COLO829 (cell line): ENCODE measurements at places on chromosomes 1 and 21.

GRCh38 chr1:3141836-3142235 lies 72.8 kb downstream of the PRDM16 start:
- DNase-seq: no peak

GRCh38 chr1:103761896-103762295 lies 12.2 kb downstream of the AMY1C start:
- no peak for DNase-seq

DNA sequence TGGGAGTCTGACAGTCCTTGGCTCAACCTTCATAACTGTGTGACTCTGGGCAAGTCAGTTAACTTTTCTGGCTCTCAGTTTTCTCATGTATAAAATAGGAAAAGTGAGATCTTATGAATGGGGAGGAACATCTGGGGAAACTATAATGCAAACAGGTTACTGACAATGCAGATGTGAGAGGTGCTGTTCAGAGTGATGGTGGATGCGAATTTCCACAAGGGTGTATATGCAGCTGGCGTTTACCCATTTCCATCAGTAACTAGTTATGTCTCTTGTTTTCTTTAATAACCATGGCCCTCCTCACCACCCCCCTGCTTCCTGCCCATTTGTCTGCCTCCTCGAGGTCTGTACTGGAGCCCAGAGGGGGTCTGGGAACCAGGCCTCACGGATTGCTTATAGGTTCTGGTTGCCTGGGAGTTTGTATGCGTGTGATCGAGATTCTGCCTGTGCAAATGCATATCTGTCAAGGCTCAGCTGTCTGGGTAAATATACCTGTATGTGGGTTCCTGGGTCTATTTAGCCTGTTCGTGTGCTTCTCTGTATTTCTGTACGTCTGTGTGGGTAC lies 44.4 kb downstream of the AHDC1 start:
- DNase-seq: no peak

DNA sequence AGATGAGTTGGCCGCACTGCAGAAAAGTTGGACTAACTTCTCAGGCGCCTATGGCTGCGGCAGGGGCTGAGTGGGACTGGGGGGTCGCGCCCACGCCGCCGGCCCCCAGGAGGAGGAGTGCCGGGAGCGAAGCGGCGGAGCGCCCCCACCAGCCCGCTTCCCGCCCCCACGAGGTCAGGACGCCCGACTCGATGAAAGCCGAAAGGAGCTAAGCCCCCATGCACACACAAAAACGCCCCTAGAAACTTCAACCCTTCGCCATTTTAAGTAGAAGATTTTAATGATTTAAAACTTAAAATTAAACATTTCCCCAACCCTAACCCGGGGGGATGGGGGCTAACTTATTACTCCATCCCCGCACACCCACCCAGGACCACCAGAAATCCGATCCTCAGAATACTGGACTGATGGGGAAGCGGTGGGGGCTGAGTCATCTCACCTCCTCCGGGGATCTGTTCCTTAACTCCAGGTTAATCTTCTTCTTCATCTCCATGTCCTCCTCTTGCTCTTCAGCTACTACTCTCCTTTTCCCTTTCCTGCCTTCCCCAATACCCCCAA lies 539 bp downstream of the ANP32E start:
- DNase-seq: peak; percentile 49

DNA sequence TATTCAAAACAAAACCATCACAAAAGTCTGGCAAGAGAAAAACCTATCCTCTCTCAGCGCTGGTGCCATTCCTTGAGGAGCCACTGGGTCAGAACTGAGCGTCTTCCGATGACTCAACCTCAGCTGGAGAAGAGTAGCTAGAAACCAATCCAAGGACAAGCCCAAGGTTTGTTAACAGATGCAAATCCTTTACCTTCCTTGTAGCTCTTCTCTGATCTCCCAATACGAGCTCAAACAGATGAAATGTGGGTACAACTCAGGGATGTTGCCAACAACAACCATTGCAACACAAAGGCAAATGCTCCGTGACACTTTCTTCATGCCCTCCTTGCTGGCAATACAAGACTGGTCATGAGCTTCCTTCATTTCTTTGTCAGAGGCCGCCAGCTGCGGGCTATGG lies 337.1 kb downstream of the SIPA1L2 start:
- DNase-seq: no peak

DNA sequence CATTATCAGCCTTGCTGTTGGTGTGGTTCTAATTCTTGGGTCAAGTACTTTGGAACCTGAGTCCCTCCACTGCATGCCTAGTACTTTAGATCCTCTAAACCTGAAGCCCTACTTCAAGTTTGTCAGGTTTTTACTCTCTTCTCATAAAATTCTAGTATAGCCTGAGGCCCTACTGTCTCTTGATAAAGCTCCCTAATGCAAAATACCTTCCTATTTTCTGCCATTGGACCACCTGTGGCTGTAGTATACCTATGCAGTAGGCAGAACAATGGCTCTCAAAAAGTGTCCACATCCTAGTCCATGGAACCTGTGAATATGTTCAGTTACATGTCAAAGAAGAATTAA lies 47.5 kb upstream of the NEK7 start:
- no peak for DNase-seq

DNA sequence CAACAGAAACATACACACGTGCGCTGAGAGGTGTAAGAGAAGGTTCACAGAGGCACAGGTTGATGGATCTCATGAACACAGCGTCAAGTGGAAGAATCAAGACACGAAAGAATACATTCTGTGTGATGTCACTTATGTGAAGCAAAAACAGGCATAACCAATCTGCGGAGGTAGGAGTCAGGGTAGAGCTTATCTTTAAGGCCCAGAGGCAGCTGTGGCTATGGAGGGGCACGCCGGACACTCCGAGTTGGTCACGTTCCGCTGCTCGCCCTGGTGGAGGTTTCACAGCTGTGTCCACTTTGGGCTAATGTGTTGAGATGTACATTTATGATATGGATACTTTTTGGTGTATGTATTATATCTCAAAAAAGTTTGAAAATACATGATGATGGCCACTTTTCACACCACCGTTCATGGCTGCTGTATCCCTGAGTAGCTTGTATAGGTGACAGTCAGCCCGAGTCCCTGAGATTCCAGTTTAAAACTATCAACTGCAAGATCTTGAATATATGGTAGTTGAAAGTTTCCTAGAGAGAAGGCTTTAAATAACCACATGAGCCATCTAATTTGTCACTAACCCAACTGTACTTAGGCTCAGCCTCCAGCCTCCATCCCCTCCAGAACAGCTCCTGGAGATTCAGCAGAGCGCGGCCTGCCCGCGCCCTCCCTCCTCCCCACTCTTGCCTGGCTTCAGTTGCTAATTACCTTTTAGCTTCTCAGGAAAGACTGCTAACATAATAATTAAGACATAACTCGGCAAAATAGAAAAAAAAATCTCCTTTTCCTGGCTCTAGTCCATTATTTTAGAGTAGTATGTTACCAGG lies 6.7 kb upstream of the ADARB1 start:
- no peak for DNase-seq
